ENCODE measurements at places on chromosomes 2 and 18. TPM values are rescaled to one million over a fixed set of nuclear protein-coding genes. Genes with fewer than 3 reads are reported as not detected.

TRABD2A gene
- total RNA-seq, result 1.5 TPM

PRKCE gene
- 19.3 TPM for total RNA-seq

AKAIN1 gene
- not detected for total RNA-seq

SERPINB4 gene
- 29.1 TPM for total RNA-seq

POTEE gene
- not detected for total RNA-seq

GAL3ST2 gene
- total RNA-seq, result 0.30 TPM

PAX8 gene
- 0.30 TPM for total RNA-seq

SCYGR4 gene
- total RNA-seq, result 0.89 TPM

RAB3GAP1 gene
- total RNA-seq, result 60.8 TPM

SH3RF3 gene
- 3.8 TPM for total RNA-seq

TAF1B gene
- 31.4 TPM for total RNA-seq

MORN2 gene
- 12.5 TPM for total RNA-seq

LIMS2 gene
- total RNA-seq, result 3.8 TPM

TMEFF2 gene
- total RNA-seq, result 1.1 TPM

UGT1A7 gene
- 0.30 TPM for total RNA-seq

CAPN13 gene
- total RNA-seq, result 0.30 TPM

CD226 gene
- 1.4 TPM for total RNA-seq

FAHD2B gene
- 10.1 TPM for total RNA-seq

STARD6 gene
- total RNA-seq, result not detected

COL6A3 gene
- 637 TPM for total RNA-seq

LHCGR gene
- 1.5 TPM for total RNA-seq

RAX gene
- 0.39 TPM for total RNA-seq

LONRF2 gene
- total RNA-seq, result 2.8 TPM

DYNAP gene
- 0.10 TPM for total RNA-seq

PGAP1 gene
- 31.5 TPM for total RNA-seq

FOXD4L1 gene
- total RNA-seq, result not detected

DOK1 gene
- 6.2 TPM for total RNA-seq

SETBP1 gene
- 24.1 TPM for total RNA-seq

SLC30A3 gene
- total RNA-seq, result 0.10 TPM

IL1F10 gene
- total RNA-seq, result 2.7 TPM

GALNT14 gene
- 2.0 TPM for total RNA-seq

LRP2 gene
- total RNA-seq, result 0.10 TPM

DGKD gene
- 27.6 TPM for total RNA-seq

TSN gene
- total RNA-seq, result 42.0 TPM

AGPS gene
- total RNA-seq, result 29.6 TPM

FAP gene
- total RNA-seq, result 64.6 TPM
